Pons (tissue), 1 donor: ENCODE measurements at places on chromosomes 12 and 14.

DNA sequence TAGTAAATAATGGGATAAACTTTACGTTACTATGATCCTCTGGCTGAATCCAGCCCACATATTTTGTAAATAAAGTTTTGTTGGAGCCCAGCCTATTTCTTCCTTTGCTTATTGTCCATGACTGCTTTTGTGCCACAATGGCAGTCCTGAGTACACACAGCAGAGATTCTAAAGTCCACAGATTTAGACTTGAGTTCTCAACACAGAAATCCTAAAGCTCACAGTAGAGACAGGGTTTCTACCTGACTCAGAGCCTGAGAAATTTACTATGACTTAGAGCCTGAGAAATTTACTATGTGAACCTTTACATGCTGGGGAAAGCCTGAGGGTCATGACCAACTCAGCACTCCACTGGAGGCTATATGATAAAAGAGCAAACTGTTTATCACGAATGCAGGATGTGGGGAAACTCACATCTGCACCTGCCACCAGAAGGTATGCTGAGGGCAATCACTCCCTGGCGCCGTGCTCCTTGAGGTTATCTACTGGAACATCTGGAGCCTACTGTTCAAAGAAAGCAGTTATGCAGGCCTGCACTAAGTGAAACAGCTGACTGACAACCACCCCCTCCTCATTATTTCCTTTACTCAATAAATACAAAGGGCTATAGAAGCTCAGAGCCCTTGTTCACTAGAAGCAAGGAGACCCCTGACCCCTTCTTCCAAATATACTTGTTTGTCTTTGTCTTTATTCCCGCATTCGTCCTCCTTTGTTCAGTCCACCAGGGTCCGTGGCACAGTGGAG is 52.6 kb upstream of the BICD1 start:
- DNase-seq, result no peak

DNA sequence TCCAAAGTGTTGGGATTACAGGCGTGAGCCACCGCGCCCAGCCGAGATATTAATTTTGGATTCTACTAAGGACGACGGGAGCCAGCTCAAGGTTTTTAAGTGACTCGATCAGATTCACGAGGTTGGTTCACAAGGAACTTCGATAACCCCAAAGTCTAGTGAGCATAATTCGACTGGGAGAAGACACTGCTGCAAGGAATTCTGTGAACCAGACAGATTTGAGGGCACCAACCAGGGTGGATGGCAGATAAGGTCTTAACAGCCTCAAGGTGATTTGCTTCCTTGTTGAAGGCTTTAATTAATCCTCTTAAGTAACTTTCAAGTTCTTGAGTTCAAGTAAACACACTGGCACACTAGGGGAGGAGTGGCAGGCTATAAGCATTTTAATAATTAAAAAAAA is 1.1 kb upstream of the KLHDC2 start:
- DNase-seq, result peak; percentile 11

DNA sequence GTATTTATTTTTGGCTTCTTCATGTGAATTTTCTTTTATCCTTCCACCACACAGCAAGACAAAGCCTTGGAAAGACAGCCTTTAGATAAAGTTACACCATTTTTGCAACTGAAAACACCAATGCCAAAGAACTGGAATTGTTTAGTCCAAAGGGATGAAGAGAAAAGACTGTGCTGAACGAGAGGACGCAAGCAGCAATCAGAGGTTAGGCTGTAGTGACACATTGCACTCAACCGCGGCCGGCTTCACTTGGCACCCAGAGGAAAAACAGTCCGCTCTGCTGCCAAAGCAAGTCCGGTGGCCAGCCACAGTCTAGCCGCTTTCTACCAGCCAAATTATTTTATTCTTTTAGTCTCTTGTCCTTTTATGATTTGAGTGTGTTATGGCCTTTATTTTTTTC is 49.1 kb upstream of the KCNJ8 start:
- no peak for DNase-seq

DNA sequence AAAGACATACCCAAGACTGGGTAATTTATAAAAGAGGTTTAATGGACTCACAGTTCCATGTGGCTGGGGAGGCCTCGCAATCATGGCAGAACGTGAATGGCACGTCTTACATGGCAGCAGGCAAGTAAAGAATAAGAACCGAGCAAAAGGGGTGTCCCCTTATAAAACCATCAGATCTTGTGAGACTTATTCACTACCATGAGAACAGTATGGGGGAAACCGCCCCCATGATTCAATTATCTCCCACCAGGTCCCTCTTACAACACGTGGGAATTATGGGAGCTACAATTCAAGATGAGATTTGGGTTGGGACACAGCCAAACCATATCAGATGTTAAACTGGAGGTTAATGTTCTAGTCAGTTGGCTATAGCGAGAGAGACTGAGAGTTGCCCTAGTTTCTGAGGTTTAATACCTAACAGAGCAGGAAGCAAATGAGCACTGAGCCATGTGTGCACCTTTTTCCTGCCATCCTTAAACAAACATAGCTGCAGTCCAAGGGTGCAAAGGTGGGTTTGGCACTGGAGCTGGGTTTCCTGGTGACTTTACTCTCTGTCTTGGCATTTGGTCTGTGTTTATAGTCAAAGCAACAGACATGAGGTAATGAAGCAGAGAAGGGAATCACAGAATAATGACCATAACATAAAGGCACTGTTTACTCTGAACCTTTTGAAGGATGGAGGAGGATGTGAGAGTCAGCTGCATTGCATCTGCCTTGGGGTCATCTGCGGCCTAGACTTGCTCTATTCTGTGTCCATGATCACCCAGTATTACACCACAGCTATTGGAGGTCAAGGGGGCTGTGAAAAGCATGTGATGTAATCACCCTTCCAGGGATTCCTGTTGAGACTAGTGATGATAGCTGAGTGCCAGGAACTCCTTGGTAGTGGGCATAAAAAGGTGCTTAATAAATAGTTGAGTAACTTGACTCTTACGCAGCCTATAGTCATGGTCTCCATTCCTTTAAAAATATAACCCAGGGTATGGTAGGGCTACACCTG is 83.6 kb upstream of the USP44 start:
- DNase-seq, result no peak
